ENCODE measurements at places on chromosomes 4 and X.

- DNase-seq, result no peak
These were observed 379 bp downstream of the PDGFC start for GRCh38 chr4:156971165-156971675.

- DNase-seq, result peak; percentile 1
These were observed 512.2 kb downstream of the PDHA2 start for GRCh38 chr4:96352051-96352517.

DNA sequence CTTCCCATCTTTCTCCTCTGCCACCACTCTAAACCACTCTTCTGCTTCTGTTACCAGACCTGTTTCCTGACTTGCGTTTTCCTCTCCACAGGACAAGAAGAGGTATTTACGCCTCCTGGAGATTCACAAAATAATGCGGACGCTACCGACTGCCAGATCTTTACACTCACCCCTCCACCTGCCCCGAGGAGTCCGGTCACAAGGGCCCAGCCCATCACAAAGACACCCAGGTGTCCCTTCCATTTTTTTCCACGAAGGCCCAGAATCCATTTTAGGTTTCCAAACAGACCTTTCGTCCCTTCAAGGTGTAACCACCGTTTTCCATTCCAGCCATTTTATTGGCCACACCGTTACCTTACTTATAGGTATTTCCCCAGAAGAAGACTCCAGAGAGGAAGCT is 8.2 kb downstream of the ODAPH start:
- no peak for DNase-seq

DNA sequence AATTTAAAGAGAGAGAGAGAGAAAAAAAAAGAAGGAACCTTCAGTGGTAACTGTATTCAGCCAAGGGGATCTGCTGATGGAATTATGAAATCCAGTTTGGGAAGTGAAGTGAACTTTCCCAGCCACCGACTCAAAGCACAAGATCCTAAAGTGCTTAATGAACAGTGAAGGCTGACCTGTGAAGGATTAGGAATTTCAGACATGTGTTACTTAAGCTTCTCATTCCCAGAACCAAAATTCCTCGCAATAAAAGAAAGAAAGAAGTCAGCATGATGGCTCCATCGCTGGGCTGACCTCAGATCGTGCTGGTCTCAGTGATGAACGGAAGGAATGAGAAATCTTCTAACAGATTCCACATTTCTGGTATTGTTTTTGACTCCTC is 135.2 kb downstream of the ARSF start:
- peak; percentile 73 for DNase-seq

GRCh38 chrX:21132686-21133393 is 241.4 kb upstream of the CNKSR2 start:
- DNase-seq, result peak; percentile 12

GRCh38 chrX:150352581-150352980 is 10.5 kb upstream of the MAMLD1 start:
- peak; percentile 56 for DNase-seq

- no peak for DNase-seq
These were observed 665.4 kb upstream of the PABPC4L start for GRCh38 chr4:134867027-134867426.

DNA sequence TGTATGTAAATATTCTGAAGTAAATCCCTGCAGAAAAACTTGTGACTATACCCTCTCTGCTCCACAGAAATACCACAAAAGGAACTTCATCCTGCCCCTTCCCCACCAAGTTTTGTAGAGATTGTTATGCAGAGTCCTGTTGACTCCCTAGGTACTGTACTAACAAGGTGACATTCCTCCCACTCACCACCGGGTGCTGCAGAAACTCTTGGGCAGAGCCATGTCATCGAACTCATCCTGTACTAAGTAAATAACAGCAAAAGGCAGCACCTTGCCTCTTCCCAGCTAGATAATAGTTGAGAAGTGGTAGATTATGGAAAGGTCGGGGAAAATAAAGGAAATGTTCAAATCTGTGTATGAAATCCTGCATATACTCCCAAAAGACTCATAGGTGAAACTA is 233.3 kb downstream of the STPG2 start:
- DNase-seq, result no peak

DNA sequence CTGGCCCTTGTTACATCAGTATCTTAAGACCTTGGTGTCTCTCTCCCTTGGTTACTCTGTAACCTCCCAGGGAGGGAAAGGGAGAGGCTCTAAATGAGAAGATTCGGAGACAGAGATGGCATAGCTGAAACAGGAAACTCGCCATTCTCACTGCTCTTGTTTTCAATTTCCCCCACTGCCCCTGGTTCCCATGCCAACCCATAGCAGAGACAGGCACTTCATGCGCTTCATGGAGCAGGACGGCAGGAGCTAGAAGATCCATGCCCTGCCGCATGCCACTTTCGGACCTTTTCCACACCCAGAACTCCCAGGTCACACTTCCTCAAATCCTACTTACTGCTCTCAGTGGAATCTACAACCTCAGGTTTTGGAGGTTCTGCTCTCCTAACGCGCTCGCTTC is 3.1 kb downstream of the ZMYM3 start:
- no peak for DNase-seq

GRCh38 chr4:187075514-187075913 is 351.9 kb upstream of the FAT1 start:
- DNase-seq, result peak; percentile 74

DNA sequence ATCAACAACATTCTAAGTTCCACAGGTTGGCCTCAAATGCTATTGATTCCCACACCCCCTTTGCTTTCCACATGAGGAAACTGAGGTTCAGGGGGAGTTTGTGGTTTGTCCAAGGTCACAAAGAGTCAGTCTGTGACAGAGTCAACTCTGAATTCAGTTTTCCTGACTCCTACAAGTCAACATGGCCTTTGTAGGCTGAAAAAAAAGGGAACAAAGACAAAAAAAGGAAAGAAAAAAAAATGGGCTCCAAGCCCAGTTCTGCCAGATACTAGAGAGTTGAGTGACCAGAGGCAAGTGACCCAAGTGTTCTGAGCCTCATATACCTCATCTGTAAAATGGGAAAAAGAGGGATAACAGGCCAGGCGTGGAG is 16.5 kb upstream of the PIM2 start:
- no peak for DNase-seq

GRCh38 chr4:76498550-76498949 is 63.5 kb downstream of the SHROOM3 start:
- DNase-seq, result no peak

- peak; percentile 30 for DNase-seq
These were observed 851.7 kb upstream of the PCDH10 start for GRCh38 chr4:132297346-132297745.

- DNase-seq, result no peak
These were observed 63.4 kb downstream of the FHDC1 start for GRCh38 chr4:152999346-153000075.

- no peak for DNase-seq
These were observed 28.3 kb downstream of the CHRNA9 start for GRCh38 chr4:40363382-40363920.

GRCh38 chr4:36313301-36313700 is 31.9 kb downstream of the DTHD1 start:
- DNase-seq, result no peak

DNA sequence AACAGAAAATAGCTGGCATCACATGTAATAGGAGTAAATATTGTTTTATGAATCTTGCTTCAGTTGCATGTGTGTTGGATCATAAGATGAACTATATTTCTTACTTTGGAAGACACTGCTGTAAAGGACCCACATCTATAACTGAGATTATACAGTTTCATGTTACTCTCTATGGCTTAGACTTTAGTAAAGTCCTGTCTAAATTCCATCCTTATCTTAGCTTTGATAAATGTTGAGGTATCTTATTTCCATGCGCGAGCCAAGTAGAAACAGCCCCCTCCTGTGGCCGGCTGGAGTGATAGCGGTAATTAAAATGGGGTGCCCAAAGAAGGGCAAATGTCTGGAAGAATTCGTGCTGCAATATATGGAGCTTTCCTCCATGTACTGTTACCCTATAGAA is 43.0 kb downstream of the CCDC158 start:
- peak; percentile 43 for DNase-seq

DNA sequence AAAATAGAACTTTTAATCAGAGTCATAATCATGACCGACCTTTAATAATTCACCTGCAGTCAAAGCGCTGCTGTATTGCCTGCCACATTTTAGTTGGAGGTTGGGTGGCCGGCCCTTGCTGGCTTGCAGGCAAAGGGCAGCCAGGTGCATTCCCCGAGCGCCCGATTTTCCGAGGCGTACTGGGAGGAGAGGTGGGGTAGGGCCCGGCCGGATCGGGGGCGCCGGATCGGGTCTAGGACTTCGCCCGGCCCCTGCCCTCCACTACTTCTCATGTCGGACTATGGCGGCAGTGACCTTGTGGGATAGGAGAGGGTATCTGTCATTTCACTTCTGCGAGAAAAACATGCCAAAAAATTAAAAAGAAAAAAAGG is 2.5 kb upstream of the RS1 start:
- no peak for DNase-seq
